Naive thymus-derived CD4-positive, alpha-beta T cell (primary cell): ENCODE measurements at places on chromosomes 1 and 21. TPM values are rescaled to one million over a fixed set of nuclear protein-coding genes. Genes with fewer than 3 reads are reported as not detected.
A peak's percentile ranks its signal among the peaks of the same experiment; 100 is the strongest.

Gene OR2T11
- total RNA-seq, result not detected

DNA sequence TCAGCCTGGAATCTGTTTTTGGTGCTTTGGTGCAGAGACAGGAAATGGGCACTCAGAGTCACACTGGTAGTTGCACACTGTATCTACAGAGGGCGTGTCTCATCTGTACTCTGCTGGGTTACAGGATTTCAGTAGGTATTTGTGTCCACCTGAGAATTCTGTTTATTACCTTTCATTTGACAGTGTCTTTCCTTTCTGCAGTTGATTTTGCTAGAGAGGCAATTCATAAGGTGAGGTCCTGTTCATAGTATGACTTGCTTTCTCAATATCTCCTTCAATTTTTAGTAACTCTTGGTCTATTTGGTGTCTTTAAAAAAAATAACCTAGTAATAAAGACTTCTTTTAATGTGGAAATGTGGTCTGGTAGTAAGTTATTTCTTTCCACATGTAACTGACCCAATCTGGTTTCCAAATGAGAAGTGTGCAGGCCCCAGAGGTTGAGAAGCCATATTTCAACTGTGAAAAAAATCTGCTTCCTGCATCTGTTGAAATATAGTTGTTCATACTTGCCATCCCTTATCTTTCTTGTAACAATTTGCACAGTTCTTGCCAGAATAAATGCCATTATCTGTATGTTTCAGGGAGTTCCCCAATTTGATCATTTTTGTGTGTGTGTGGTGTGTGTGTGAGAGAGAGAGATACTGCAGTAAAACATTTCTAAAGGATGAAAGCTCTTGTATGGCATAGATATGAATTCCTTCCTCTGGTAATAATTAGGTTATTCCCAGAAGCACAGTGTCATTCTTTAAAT, 78.4 kb upstream of the DNAJC6 start:
- DNase-seq, result no peak

Gene OR2T2
- not detected for total RNA-seq

GRCh38 chr1:8026153-8026975, at the start of gene ERRFI1:
TSS of gene ERRFI1 (minus strand) at chr1:8026309. CDS start at chr1:8015619, 10,690 bp downstream.
- peak; percentile 74 for DNase-seq

- DNase-seq, result no peak
Observed at GRCh38 chr1:54064299-54064698, 10.9 kb downstream of the TCEANC2 start.
